Inflammatory macrophage (primary cell): ENCODE measurements at places on chromosomes 2 and 18.

DNA sequence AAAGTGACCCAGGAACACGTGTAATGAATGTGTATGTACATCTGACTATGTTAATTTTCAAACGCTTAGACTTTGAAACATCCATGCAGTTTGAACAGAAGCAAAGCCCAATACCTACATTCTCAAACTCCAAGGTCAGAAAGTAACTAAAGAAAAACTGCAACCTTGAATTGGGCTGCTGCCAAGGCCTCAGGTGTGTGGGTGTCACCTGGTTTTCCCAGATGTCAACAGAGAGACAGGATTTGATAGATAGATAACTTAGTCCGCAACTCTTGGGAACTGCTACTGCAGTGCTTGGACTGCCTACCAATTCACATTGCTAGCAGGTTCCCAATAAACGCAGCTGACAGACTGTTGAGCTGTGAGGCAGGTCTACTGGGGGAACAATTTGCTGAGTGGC lies 78.7 kb upstream of the PAPOLG start:
- no peak for DNase-seq

DNA sequence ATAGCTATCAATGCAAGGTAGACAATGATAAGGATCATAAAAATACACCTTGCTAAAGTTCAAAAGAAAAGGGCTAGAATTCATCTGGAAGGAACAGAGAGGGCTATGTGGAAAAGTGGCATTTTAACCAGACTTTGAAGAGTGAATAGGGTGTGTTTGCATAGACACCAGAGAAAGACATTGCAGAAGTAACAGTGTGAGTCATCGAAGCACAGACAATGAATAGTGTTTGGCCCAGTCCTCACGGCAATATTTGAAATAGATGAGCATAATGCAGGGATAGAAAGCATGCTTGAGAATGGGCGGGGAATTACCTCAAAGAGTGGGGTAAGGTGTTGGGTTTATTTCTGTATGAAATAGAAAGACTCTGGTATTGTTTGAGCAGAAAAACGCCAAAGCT lies 24.2 kb downstream of the MYT1L start:
- no peak for DNase-seq

DNA sequence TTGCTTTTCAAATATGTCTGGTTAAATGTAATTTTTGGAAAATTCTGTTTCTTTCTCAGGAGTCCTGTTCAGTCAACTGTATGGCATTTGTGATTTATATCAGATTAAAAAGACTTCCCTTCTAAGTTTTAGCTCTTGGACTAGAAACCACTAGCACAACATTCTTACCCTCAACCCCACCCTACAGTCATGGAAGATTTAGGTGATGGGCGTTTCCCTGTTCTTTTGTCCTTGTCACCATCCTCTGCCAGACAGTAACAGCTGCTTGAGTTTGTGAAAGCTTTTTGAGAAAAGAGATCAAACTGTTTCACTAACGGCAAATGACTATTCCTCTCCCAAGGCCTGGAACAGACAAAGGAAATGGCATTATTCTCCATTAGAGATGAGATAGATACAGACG lies 31.8 kb downstream of the SERPINB5 start:
- DNase-seq = no peak

- DNase-seq = peak; percentile 80
Observed at GRCh38 chr18:76349067-76349715, 145.9 kb downstream of the ZNF516 start.

- DNase-seq = no peak
Observed at GRCh38 chr2:66583881-66584280, 149.0 kb downstream of the MEIS1 start.

DNA sequence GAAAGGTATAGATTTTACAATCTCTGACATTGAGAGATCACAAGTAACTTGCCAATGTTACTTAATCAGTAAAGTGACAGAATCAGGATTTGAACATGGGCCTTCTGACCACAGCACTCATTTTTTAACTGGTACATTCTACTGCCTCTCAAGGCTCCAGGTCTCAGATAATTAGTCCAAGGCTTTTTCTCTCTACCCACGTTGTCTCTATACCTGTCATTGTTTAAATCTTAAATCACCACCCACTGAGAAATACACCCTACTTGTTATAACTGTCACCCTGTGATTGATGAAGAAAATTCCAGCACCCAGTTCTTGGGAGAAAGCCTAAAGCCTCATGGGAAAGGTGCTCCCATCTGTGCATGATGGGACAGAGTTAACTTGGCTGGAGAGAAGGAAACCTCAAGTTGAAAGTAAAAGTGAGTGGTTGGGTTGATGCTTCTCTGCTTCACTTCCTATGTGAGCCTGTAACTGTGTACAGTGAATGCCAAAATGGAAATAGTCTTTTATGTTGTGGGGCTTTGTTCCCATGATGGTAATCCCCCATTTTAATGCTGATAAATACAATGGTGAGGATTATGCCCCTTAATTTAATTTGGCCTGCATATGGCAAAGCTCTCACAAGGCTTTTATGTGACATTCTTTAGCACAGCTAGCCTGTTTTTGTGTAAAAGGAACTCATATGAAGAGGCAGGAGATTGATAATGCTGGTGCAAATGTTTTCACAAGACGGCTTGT lies 190.1 kb upstream of the SP5 start:
- no peak for DNase-seq

GRCh38 chr18:53950545-53950944 lies 273.9 kb downstream of the MBD2 start:
- no peak for DNase-seq

DNA sequence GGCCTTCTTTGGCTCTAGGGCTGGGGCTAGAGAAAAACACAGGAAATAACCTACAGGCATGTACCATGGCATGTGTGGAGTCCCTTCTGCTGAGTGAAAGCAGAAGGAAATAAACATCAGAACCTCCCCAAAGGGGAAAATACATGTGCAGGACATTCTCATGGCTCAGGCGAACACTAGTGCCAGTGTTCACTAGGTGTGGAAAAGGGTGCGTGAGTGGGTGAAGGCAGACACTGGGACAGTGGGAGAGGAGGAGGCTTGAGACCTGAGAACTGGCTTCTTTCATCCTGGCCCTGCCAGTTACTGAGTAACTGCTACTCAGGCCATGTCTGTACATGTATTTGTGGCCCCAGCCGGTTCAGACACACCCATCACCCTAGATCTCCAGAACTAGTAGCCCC lies 268.2 kb downstream of the PRKCE start:
- DNase-seq = no peak

- DNase-seq = no peak
Observed at GRCh38 chr18:6239716-6240115, 175.0 kb downstream of the L3MBTL4 start.

GRCh38 chr18:77035380-77036187 lies 97.0 kb downstream of the MBP start:
- peak; percentile 26 for DNase-seq

DNA sequence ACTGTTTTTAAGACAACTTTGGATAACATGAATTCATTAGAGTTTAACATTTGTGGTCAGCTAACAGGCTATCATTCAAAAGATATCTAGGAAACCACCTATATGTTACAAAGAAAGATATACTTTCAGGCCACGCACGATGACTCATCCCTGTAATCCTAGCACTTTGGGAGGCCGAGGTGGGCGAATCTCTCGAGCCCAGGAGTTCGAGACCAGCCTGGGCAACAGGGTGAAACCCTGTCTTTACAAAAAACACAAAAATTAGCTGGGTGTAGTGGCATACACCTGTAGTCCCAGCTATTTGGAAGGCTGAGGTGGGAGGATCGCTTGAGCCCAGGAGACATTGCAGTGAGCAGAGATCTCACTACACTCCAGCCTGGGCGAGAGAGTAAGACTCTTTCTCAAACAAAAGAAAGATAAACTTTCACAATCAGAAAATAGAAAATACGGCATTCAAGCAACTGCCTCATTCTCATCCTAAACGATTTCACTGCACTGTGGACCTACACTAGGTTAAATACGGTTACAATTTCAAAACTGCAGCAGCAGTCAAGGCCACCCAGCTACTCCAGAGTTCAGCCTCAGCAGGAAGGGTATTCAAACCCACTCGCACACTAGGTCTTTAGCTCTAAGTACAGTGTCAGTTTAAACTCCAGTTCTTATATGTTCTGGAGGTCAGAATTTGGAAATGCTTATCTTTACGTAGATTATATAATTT lies 250.0 kb upstream of the SLC39A10 start:
- DNase-seq = no peak

DNA sequence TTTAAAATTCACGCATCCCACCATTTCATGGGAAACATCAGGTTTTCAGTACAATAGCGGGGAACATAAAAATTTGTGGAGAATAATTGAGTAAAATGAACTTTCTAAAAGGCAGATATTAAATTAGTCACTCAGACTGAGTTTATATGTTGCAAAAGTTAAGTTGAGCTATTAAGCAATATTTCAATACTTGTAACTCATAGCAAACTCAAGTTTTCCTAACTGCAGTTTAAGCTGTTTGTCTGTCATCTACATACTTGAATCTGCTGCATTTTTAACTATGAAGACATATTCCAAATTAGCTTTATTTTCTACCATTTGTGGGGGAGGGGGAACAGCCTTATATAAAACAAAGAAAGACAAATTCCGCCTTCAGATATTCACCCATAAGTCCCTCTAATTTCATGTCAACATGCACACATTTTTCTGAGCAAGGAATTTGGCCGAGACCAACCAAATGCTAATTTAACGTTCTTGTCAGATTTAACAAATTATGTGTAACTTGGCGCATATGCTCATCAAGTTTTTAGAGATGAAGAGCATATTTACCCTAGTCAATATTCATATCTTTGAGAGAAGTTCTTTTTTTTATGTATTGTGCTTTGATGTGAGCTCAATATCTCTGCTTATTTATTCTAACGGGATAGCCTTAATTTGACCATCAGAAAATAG lies 462.9 kb downstream of the TXNL1 start:
- DNase-seq = no peak

GRCh38 chr2:96115631-96116423 lies 544 bp downstream of the ADRA2B start:
- no peak for DNase-seq

- DNase-seq = no peak
Observed at GRCh38 chr2:4144731-4145130, 441.4 kb downstream of the DCDC2C start.

DNA sequence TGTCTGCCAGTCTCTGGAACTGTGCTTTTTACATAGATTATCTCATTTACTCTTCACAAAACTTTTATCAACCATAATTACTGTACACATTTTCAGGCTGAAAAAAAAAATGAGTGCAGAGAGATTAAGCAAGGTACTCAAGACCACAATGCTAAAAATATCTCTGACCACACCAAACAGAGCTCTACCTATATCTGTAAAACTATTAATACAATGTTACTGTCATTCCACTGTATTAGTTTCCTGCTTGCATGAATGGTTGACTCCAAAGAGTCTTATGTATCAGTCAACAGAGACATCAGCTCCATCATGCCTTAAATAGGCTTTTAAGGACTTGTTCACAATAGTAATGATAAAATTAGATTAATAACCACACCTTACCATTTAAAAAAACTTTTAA lies 134.7 kb upstream of the CCDC150 start:
- DNase-seq = no peak

DNA sequence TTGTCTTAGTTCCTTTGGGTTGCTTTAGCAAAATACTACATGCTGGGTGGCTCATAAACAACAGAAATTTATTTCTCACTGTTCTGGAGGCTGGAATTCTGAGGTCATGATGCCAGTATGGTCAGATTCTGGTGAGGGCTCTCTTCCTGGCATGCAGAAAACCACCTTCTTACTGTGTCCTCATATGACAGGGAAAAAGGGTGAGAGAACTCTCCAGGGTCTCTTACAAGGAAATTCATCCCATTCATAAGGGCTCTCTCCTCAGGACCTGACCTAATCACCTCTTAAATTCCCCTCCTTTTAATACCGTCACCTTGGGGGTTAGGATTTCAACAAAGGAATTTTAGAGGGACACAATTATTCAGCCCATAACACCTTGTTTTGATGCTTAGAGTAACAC lies 243.1 kb upstream of the TNP1 start:
- no peak for DNase-seq

- DNase-seq = no peak
Observed at GRCh38 chr2:47129191-47129706, 25.9 kb downstream of the STPG4 start.

DNA sequence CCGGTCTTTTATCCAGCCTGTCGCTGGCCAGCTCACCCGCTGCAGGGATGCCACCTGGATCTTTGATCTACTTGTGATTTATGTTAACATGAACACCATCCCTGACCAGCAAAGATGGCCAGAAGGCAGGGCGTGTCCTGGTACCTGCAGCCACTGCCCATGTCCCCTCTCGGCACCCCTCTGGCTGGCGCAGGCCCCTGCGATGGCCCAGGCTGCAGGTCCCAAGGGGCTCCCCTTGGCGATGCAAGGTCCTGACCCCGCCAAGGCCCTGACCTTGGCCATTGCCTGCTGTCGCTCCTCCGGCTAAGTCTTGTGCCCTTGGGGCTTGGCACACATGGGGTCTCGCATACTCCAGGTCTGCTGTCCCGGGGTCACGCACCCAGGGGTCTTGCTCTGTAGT lies 214.9 kb downstream of the TWIST2 start:
- DNase-seq = no peak

GRCh38 chr2:108593547-108594098 lies 59.4 kb downstream of the LIMS1 start:
- peak; percentile 39 for DNase-seq

GRCh38 chr2:26582890-26583289 lies 58.3 kb downstream of the CIB4 start:
- DNase-seq = no peak

DNA sequence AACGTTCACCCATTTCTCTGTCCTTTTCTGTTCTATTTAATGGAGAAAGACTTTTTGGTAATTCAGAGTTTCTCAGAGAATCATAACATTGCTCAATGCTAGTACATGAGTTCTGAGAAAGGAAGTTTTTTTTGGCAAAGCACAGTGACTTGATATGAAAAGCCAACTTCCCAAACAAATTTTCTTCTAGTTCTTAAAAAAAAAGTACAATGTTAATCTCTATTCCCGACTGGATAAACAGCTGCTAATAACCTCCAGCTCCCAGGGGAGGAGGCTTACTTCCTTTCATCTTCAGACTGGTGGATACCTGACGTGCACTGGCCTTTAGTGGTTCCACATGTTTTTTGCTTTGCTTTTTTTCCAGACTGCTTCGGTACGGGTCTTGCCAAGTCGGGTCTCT lies 284.6 kb upstream of the CCDC68 start:
- no peak for DNase-seq

- DNase-seq = no peak
Observed at GRCh38 chr2:5894355-5894754, 202.2 kb downstream of the SOX11 start.

- no peak for DNase-seq
Observed at GRCh38 chr2:203707530-203707929, 1.1 kb downstream of the CD28 start.

- DNase-seq = no peak
Observed at GRCh38 chr2:30224151-30224550, 7.2 kb upstream of the LBH start.

GRCh38 chr18:22814329-22814703 lies 118.8 kb upstream of the RBBP8 start:
- no peak for DNase-seq

GRCh38 chr2:159300586-159300985 lies 14.1 kb upstream of the WDSUB1 start:
- DNase-seq = no peak

GRCh38 chr2:85907671-85908157 lies 18.9 kb upstream of the ST3GAL5 start:
- DNase-seq = no peak

- DNase-seq = peak; percentile 56
Observed at GRCh38 chr18:63579616-63580015, 7.5 kb upstream of the SERPINB13 start.
